Natural killer cell (primary cell): ENCODE measurements at places on chromosomes 2 and 18.

- no peaks in the 10 kb centered on the region for H3K36me3 ChIP-seq
- H3K4me3 ChIP-seq = no peak overlapping the region
- no peaks in the 10 kb centered on the region for H3K27me3 ChIP-seq
- no peaks in the 10 kb centered on the region for H3K4me1 ChIP-seq
- DNase-seq = no peak
These were observed 272.6 kb downstream of the NEDD4L start for GRCh38 chr18:58316396-58317342.

- peaks cover 13% of the 10 kb centered on the region for H3K4me1 ChIP-seq
- H3K27me3 ChIP-seq = peaks cover 17% of the 10 kb centered on the region
- peak within 1 kb of the TSS; percentile 39 for H3K4me3 ChIP-seq
- no peak for DNase-seq
- no peaks in the 10 kb centered on the region for H3K36me3 ChIP-seq
- H3K27ac ChIP-seq = no peak within 1 kb of the TSS
These were observed at the start of gene TUBB6 for GRCh38 chr18:12307701-12308385. TSS of gene TUBB6 (plus strand) at chr18:12308241. CDS start at chr18:12308293, 52 bp downstream.

DNA sequence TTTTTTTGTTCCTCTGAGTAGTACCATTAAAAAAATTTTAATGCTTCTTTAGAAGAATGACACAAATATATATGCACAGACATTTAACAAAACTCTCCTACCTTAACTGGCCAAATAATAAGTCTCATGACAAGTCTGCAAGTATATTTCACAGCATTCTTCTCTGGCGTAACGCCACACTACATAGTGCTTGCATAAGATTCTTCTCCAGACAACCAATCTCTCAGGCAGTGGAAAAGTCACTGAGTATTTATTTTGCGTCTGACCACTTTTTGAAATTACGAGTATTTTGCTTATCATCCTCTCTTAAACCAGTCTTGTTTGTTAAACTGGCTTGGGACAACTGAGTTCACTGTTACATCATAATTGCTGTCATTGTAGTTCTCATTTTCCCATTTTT lies 749.2 kb downstream of the ADCYAP1 start:
- DNase-seq = no peak
- no peak overlapping the region for H3K4me3 ChIP-seq
- H3K4me1 ChIP-seq = no peaks in the 10 kb centered on the region
- H3K27ac ChIP-seq = no peak overlapping the region

- no peaks in the 10 kb centered on the region for H3K27me3 ChIP-seq
- no peak for DNase-seq
- no peaks in the 10 kb centered on the region for H3K4me1 ChIP-seq
- no peaks in the 10 kb centered on the region for H3K36me3 ChIP-seq
- H3K4me3 ChIP-seq = no peak overlapping the region
These were observed 50.5 kb downstream of the MRPL35 start for GRCh38 chr2:86249579-86250391.

- H3K4me1 ChIP-seq = no peaks in the 10 kb centered on the region
- H3K36me3 ChIP-seq = no peaks in the 10 kb centered on the region
- no peak for DNase-seq
- no peaks in the 10 kb centered on the region for H3K27me3 ChIP-seq
These were observed 34.9 kb downstream of the SERPINE2 start for GRCh38 chr2:224004105-224004695.
